ENCODE measurements at places on chromosomes 11 and 22. TPM values are rescaled to one million over a fixed set of nuclear protein-coding genes. Genes with fewer than 3 reads are reported as not detected.

PPARA gene
- total RNA-seq, result 1.9 TPM

FGF4 gene
- not detected for total RNA-seq

DRAP1 gene
- 183 TPM for total RNA-seq

MPZL2 gene
- total RNA-seq, result not detected

NOX4 gene
- total RNA-seq, result not detected

ZC3H12C gene
- total RNA-seq, result 6.0 TPM

HPS5 gene
- total RNA-seq, result 13.8 TPM

FGF3 gene
- total RNA-seq, result not detected

COX8A gene
- total RNA-seq, result 1,054 TPM

OR2AG2 gene
- not detected for total RNA-seq

RPL27A gene
- total RNA-seq, result 2,710 TPM

C11orf65 gene
- not detected for total RNA-seq

XNDC1N gene
- 3.4 TPM for total RNA-seq

RHOG gene
- total RNA-seq, result 119 TPM

MMP12 gene
- not detected for total RNA-seq

LRRC74B gene
- total RNA-seq, result not detected

ACRV1 gene
- not detected for total RNA-seq

CFAP300 gene
- 8.0 TPM for total RNA-seq

A4GALT gene
- total RNA-seq, result 15.2 TPM

JAM3 gene
- 4.0 TPM for total RNA-seq

SEPTIN3 gene
- 0.96 TPM for total RNA-seq

OTOG gene
- not detected for total RNA-seq

OR4A16 gene
- not detected for total RNA-seq

SLC5A4 gene
- total RNA-seq, result not detected

DCDC1 gene
- total RNA-seq, result 0.51 TPM

OR5W2 gene
- total RNA-seq, result not detected

SPTBN2 gene
- 10.3 TPM for total RNA-seq

OR8G1 gene
- not detected for total RNA-seq

TMEM151A gene
- total RNA-seq, result 4.0 TPM

DDI1 gene
- not detected for total RNA-seq

PKNOX2 gene
- not detected for total RNA-seq

MS4A4A gene
- not detected for total RNA-seq

TSKU gene
- 122 TPM for total RNA-seq

FAM83F gene
- not detected for total RNA-seq

SULT4A1 gene
- total RNA-seq, result not detected

SCARF2 gene
- 0.97 TPM for total RNA-seq

DSCAML1 gene
- total RNA-seq, result 0.35 TPM
